ENCODE measurements at places on chromosomes 7 and 10.
A peak's percentile ranks its signal among the peaks of the same experiment; 100 is the strongest.

DNA sequence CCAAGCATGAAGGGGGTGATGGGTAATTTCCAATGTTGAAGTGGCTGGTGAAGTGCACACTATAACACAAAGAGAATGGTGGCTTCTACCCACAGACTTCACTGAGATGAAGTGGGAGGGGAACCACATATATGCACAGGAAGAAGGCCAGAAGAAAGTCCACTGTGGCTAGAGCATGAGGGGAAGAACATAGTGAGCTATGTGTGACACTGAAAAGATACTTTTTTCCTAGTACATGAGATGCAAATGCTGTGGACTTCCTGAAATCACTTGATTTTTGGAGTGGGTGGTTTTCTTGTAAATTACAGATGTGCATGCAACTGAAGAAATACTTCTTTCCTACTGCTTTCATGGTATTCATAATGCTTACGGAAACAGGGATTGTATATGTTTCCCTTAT, 115.6 kb upstream of the PHYHIPL start:
- no peak for DNase-seq

GRCh38 chr7:41475801-41476459, 227.0 kb downstream of the INHBA start:
- DNase-seq = peak; percentile 15

- DNase-seq = no peak
Measured at GRCh38 chr10:129740532-129741279, 223.4 kb downstream of the EBF3 start.

DNA sequence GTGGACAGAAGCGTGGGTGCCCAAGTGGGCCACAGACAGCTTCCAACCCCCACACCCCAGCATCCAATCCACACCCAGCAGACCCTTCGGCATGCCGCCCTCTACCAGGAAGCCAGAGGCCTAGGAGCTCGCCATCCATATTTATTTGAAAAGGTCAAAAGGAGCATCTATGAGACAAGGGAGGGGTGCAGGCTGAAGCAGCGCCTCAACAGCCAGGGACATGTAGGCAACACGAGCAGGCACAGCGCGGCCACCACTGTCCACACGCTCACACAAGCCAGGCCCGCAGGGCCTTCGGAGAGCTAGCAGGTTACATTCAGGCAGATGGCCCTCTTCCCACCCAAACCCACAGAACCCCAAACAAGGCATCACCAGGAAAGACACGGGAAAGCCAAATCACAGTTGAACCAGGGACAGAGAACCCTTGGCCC, 34.6 kb downstream of the PSAP start:
- no peak for DNase-seq

DNA sequence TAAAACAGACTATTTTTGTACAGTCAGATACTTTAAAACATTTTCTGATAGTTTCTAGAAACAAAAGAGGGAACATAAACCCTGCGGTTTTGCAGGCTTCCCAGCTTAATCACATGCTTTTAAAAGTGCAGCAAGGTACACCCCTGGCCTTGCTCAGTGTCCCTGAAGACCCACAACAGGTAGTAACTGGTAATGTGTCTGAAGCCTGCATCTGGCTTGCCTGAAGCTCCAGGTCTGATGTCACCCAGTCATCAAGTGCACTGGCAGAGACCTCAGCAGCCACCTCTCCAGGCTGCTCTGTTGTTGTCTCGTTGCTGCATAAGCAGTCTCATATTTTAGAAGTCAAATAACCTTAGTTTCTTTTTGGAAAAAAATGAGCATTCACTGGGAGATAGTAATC, 376.1 kb upstream of the MTPN start:
- no peak for DNase-seq

All from inflammatory macrophage treated with lipopolysaccharide for 1 hour (primary cell).